Neural progenitor cell (in vitro differentiated cells): ENCODE measurements at places on chromosomes 4 and X. TPM values are rescaled to one million over a fixed set of nuclear protein-coding genes. Genes with fewer than 3 reads are reported as not detected.

GRCh38 chr4:17324386-17324830, 187.5 kb downstream of the QDPR start:
- peak; percentile 67 for DNase-seq
- H3K27ac ChIP-seq, result no peak overlapping the region
- H3K4me1 ChIP-seq, result no peaks in the 10 kb centered on the region
- no peaks in the 10 kb centered on the region for H3K27me3 ChIP-seq
- no peak overlapping the region for H3K4me3 ChIP-seq

DNA sequence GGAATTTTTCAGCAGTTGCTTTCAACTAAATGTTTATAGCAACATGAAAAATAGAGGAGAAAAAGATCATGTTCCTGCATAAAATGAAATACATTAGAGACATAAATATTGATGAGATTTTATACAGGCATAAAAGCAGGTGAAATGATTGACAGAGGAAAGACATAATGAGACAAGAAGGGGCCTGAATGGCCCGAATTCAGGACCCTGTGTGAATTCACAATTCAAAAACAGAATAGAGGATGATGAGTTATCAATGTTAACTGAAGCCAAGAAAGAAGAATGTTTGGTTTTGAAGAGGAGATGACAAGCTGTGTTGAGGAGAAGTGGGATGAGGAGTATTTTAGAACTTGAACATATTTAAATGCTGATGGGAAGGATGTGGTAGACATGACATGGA, 371.1 kb downstream of the FBXO8 start:
- no peaks in the 10 kb centered on the region for H3K36me3 ChIP-seq
- no peak for DNase-seq
- no peak overlapping the region for H3K4me3 ChIP-seq
- peaks cover 1% of the 10 kb centered on the region for H3K4me1 ChIP-seq
- no peaks in the 10 kb centered on the region for H3K27me3 ChIP-seq
- H3K27ac ChIP-seq, result no peak overlapping the region

DNA sequence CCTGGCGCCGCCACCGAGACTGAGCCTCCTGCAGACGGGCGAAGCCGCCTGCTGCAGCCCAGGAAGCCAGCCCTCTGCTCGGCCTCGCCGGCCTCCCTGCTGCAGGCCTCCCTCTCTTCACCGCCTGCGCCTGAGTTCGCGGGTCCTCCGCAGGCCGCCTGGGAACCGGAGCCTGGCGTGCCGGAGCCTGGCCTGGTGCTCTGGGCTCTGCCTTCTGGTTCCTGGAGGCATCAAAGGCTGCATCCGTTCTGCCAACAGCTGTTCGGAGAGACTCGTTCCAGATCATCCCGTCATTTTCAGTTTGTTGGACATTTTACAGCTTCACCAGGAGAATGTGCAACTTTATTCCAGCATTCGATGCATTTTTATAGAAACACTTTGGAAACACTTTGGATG, 178.0 kb downstream of the DCLK2 start:
- no peak for DNase-seq
- H3K27ac ChIP-seq, result no peak overlapping the region
- H3K4me3 ChIP-seq, result no peak overlapping the region
- no peaks in the 10 kb centered on the region for H3K27me3 ChIP-seq

GRCh38 chrX:10697616-10698317, 77.4 kb upstream of the MID1 start:
- peaks cover 8% of the 10 kb centered on the region for H3K4me1 ChIP-seq
- no peak overlapping the region for H3K27ac ChIP-seq
- DNase-seq, result no peak
- H3K27me3 ChIP-seq, result no peaks in the 10 kb centered on the region

DNA sequence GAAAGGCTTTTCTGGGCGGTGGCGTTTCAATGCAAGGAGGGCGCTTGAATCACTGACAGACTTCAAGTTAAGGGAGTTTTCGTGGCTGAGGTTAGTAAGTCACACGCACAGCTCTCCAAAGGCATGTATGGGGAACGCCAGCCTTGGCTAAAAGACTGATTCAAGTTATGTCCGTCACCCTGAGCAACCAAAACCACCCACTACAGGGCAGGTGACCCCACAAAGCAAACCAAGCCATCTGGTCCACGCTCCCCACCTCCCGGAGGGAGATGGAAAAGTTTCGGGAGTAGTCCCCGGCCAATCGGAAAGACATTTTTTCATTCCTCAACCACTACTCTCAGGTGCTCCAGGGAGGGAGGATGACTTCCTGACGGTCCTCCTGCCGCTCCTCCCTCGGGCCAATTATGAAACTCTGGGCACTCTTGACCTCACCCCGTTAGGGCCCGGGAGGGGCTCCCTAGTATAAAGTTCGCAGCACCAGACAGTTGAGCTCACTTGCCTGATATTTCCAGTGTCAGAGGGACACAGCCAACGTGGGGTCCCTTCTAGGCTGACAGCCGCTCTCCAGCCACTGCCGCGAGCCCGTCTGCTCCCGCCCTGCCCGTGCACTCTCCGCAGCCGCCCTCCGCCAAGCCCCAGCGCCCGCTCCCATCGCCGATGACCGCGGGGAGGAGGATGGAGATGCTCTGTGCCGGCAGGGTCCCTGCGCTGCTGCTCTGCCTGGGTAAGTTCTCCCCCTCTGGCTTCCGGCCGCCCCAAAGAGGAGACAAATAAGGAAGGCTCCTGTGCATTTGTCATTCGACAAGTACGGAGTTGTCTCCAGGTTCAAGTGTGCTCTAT, at the start of gene EREG:
Gene EREG (plus strand): TSS at position 494 of the 840 bp plus-strand sequence. CDS start 164 bp downstream, at position 658.
- peak within 1 kb of the TSS; percentile 50 for H3K4me3 ChIP-seq
- H3K4me1 ChIP-seq, result peaks cover 10% of the 10 kb centered on the region
- no peaks in the 10 kb centered on the region for H3K36me3 ChIP-seq

The RAP1GDS1 gene
- 37.4 and 65.1 TPM in 2 replicates for total RNA-seq

The SNCA gene
- 5.6 and 11.0 TPM in 2 replicates for total RNA-seq

The NCBP2L gene
- total RNA-seq, result not detected in 2 replicates
